Immature natural killer cell (primary cell): ENCODE measurements at places on chromosomes 6 and 20.

DNA sequence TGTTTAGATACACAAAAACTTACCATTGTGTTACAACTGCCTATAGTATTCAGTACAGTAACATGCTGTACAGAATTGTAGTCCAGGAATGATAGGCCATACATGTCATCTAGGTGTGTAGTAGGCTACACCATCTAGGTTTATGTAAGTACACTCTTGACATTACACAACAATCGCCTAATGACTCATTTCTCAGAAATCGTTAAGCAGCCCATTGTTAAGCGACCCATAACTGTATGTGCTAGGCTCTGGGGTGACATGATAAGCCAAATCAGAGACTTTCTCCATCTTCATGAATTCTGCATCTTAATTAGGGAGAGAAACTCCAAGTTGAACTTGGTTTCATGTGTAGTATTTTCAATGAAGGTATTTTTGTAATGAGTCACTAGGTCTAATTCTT lies 17.2 kb downstream of the STK35 start:
- no peak overlapping the region for H3K27ac ChIP-seq
- peaks cover 83% of the 10 kb centered on the region for H3K4me1 ChIP-seq
- peaks cover 2% of the 10 kb centered on the region for H3K27me3 ChIP-seq
- H3K36me3 ChIP-seq: peaks cover 15% of the 10 kb centered on the region

GRCh38 chr6:94893327-94893726 lies 684.0 kb upstream of the MANEA start:
- DNase-seq: no peak
- H3K27ac ChIP-seq: no peak overlapping the region
- no peaks in the 10 kb centered on the region for H3K27me3 ChIP-seq
- H3K36me3 ChIP-seq: no peaks in the 10 kb centered on the region
- no peak overlapping the region for H3K4me3 ChIP-seq

DNA sequence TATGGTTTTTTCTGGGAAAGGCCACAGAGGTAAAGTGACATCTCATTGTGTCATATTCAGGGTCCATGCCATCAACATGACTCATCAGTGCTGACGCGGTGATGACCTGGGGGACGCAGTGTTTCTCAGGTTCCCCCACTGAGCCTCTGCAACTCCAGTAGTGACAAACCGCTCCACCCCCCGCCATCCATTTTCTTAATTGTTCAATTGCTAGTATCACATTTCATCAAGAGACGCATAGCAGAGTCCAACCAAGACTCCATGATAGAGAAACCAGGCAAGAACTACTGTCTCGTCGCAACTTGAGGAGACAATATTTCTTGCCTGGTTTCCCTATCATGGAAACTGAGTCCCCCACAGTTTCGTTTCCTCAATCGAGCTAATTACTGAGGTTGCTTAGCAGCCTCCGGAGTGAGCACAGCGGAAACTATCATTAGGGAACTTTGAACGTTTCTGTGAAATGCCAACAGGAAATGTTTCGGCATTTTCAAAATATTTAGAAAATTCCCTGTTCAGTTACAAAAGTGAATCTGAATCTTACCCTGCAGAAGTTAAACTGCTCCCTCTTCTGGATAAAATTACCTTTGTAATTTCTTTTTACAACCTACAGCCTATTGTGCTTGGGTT lies 12.2 kb upstream of the SERPINB1 start:
- no peaks in the 10 kb centered on the region for H3K36me3 ChIP-seq
- H3K4me1 ChIP-seq: peaks cover 53% of the 10 kb centered on the region
- H3K4me3 ChIP-seq: peak overlapping the region; percentile 84
- peak overlapping the region; percentile 96 for H3K27ac ChIP-seq
- peak; percentile 25 for DNase-seq

GRCh38 chr20:63718996-63719395 lies 11.2 kb downstream of the ZGPAT start:
- H3K36me3 ChIP-seq: peaks cover 40% of the 10 kb centered on the region
- no peak overlapping the region for H3K27ac ChIP-seq
- DNase-seq: no peak
- no peak overlapping the region for H3K4me3 ChIP-seq
- H3K27me3 ChIP-seq: peaks cover 1% of the 10 kb centered on the region

DNA sequence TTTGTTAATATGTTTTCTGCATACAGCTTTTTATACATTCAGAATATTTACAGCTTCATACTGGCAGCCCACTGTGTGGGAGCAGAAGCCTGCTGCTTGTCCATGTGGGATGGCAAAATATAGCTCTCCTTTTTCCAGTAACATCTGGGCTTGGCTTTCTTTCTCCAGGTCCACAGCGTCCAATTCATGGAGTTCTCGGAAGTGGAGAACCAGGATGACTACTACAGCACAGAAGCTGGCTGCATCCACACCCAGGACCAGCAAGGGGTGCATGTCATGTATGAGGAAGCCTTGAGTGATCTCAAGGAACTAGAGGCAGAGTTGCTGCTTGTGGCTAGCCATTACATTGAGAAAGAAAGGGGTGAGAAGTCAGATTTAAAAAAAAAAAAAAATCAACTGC lies 143.1 kb downstream of the CD164 start:
- H3K36me3 ChIP-seq: peaks cover 21% of the 10 kb centered on the region
- no peak overlapping the region for H3K27ac ChIP-seq
- H3K27me3 ChIP-seq: no peaks in the 10 kb centered on the region
- H3K4me1 ChIP-seq: peaks cover 41% of the 10 kb centered on the region

- H3K36me3 ChIP-seq: no peaks in the 10 kb centered on the region
- no peaks in the 10 kb centered on the region for H3K4me1 ChIP-seq
- H3K27ac ChIP-seq: no peak overlapping the region
- no peak overlapping the region for H3K4me3 ChIP-seq
- peaks cover 3% of the 10 kb centered on the region for H3K27me3 ChIP-seq
Observed at GRCh38 chr20:54152227-54153040, 21.4 kb downstream of the CYP24A1 start.

DNA sequence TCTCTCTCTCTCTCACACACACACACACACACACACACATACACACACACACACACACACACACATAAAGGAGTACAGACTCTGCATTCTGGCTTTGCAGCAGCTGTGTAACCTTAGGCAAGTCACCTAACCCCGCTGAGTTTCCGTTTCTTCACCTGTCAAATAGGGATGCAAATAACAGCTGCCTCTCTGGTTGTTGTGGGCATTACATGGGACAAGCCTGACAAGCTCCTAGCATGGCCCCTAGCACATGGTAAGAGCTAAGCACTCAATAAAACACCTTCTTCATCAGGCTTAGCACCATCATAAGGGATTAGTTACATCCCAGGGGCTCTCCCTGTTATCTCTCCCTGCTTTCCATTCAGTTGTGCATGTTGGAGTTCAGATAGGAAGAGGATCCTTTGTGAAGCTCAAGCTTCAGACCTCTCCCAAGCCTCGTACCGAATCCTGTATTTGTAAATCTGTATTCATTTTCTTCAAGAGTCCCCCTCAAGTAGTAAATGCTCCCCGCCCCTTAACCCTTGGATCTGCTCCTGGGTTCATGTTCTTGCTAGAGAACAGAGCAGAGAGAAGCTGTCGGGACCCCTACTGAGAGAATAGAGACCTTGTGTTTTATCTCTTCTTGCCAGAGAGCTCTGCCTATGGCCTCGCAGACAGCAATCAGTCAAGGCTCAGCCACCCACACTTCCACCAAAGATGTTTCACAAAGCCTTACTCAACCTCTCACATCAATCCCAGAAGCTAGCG lies 2.2 kb downstream of the SLC13A3 start:
- peaks cover 11% of the 10 kb centered on the region for H3K27me3 ChIP-seq
- H3K4me1 ChIP-seq: no peaks in the 10 kb centered on the region
- H3K27ac ChIP-seq: no peak overlapping the region
- no peak for DNase-seq
- H3K4me3 ChIP-seq: no peak overlapping the region
- H3K36me3 ChIP-seq: no peaks in the 10 kb centered on the region

DNA sequence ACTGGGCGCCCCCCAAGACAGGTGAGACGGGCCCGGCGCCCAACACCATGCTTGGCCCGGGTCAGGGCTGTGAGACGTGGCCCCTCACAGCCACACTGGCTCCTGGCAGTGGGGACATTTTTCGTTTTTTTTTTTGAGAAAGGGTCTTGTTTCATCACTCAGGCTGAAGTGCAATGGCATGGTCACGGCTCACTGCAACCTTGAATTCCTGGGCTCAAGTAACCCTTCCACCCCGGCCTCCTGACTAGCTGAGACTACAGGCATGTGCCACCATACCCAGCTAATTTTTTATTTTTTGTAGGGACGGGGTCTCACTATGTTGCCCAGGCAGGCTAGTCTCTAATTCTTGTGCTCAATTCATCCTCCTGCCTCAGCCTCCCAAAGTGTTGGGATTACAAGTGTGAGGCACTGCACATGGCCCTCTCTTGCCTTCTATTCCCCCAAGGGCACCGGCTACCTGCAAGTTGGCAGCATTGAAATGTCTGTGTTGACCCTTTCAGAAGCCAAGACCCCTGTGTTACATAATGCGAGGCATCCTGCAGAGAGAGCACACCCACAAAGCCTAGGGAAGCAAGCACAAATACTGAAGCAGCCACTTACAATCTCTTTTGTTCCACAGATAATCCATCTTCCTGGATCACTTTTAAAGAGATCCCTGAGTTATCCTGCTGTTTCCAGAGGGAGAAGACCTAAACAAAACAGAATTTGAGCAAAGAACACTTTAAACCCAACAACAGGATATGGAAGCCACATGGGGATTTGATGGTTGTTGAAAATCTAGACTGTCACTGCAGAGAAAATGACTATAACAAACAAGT lies 57.5 kb upstream of the SLC4A11 start:
- no peak overlapping the region for H3K27ac ChIP-seq
- DNase-seq: no peak
- no peaks in the 10 kb centered on the region for H3K27me3 ChIP-seq
- no peak overlapping the region for H3K4me3 ChIP-seq
- no peaks in the 10 kb centered on the region for H3K4me1 ChIP-seq

DNA sequence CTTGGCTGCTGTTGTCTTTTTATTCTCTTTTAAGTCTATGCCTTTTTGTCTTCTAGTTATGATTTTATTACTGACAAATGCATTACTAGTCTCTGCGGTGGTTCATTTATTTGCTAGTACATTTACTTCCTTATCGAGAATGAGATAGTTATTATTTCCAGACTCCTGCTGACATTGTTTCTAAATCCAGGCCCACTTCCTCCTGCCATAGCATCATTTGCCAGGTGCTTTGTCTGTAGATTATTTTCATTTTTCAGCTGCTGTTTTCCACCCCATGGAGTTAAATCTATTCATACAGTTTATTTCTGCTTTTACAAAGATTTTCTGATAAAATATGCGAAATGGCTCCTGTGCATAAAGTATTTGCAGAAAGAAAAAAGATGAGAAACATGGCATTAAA lies 459.7 kb downstream of the MMUT start:
- no peaks in the 10 kb centered on the region for H3K36me3 ChIP-seq
- H3K27ac ChIP-seq: no peak overlapping the region
- H3K27me3 ChIP-seq: no peaks in the 10 kb centered on the region
- DNase-seq: no peak
- H3K4me3 ChIP-seq: no peak overlapping the region

DNA sequence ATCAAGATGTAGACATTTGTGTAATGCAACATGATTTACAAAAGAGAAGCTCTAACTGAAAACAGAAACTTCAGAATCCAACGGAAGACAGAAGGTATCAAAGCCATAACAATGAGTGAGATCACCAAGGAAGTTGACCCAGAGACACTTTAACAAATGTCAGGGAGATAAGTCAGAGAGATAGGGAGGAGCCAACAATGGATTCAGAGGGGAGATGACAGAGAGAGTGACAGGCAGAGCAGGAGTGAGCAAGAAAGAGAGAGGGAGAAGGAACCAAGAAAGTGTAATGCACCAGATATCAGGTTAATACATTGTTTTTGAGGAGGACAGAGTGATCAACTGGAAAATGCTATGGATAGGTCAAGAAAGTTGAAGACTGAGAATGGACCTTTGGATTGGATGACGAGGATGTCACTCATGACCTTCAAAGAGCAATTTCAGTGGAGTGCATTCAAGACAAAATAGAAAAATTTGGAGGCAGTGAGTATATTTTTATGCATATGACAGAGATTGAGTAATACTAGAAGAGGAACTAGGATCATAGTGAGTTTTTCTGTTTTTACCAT lies 86.6 kb downstream of the TRDN start:
- DNase-seq: no peak
- H3K4me3 ChIP-seq: no peak overlapping the region
- no peak overlapping the region for H3K27ac ChIP-seq
- H3K27me3 ChIP-seq: no peaks in the 10 kb centered on the region
- no peaks in the 10 kb centered on the region for H3K36me3 ChIP-seq
- H3K4me1 ChIP-seq: no peaks in the 10 kb centered on the region

GRCh38 chr6:39951716-39952115 lies 17.5 kb upstream of the MOCS1 start:
- H3K27me3 ChIP-seq: peaks cover 2% of the 10 kb centered on the region
- no peaks in the 10 kb centered on the region for H3K4me1 ChIP-seq
- H3K36me3 ChIP-seq: no peaks in the 10 kb centered on the region
- DNase-seq: no peak
- H3K4me3 ChIP-seq: no peak overlapping the region
- H3K27ac ChIP-seq: no peak overlapping the region

DNA sequence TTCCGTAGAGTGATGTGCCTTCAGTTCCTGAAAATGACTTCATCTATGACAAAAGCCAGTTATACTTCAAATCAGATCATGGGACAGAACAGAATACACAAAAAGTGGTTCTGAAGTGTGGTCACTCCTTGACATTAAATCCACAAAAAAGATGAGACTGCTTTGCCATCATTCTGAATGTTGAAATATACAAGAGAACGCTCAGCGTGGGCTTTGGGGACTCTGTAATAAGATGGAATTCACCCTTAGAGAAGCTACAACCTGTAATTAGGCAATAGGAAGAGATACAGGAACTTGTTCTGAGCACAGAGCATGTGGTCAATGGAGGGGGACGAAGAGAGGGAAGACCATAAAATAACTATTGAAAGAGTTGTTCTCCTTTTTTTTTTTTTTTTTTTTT lies 184.3 kb downstream of the CARMIL1 start:
- H3K36me3 ChIP-seq: no peaks in the 10 kb centered on the region
- H3K27ac ChIP-seq: no peak overlapping the region
- no peak for DNase-seq
- no peaks in the 10 kb centered on the region for H3K4me1 ChIP-seq

GRCh38 chr6:26545627-26546026 lies 7.5 kb downstream of the HMGN4 start:
- no peak overlapping the region for H3K4me3 ChIP-seq
- peaks cover 19% of the 10 kb centered on the region for H3K36me3 ChIP-seq
- DNase-seq: no peak
- H3K27ac ChIP-seq: no peak overlapping the region
- peaks cover 37% of the 10 kb centered on the region for H3K4me1 ChIP-seq

DNA sequence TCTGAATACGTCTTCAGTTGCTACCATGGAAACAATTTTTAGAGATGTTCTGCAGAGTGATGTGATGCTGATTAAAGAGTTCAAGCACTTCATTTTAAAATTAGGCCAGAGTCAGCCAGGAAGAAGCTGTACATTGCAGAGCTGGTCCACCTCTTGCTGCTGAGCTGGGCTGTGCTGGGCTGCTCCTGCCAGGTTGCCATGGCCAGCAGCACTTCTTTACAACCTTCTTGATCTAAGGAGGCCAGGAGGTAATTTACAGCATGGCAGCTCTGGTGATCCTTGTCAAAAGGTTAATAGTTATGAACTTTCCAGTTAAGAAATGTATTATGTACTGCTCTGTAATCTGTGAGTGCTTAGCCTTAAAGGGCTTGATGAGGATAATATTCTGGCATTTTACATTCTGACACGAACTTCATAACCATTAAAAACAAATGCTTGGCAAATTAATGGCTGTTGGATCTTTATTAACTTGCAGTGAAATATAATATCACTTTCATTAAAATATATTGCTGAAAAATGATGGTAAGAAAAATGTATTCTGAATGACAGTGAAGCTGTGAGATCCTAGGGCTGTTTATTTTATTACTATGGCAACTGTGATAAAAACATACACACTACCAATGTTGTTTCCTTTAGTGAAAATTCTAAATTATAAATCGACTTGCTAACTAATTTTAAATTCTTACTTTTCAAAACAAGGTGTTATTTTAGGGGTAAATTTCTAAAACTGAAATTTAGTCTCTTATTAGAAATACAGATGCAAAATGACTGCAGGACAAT lies 259.7 kb downstream of the RFPL4B start:
- no peaks in the 10 kb centered on the region for H3K4me1 ChIP-seq
- no peak overlapping the region for H3K4me3 ChIP-seq
- DNase-seq: no peak
